ENCODE measurements at places on chromosomes 3 and 15. TPM values are rescaled to one million over a fixed set of nuclear protein-coding genes. Genes with fewer than 3 reads are reported as not detected.

RASGRF1 gene
- 8.5 TPM for total RNA-seq

C3orf20 gene
- total RNA-seq: 0.31 TPM

OR5H6 gene
- total RNA-seq: not detected

ANKUB1 gene
- 0.63 TPM for total RNA-seq

GRK7 gene
- 0.31 TPM for total RNA-seq

CGGBP1 gene
- 163 TPM for total RNA-seq

TTLL13 gene
- total RNA-seq: not detected

GAP43 gene
- total RNA-seq: 167 TPM

DLEC1 gene
- 1.6 TPM for total RNA-seq

PAK2 gene
- 90.1 TPM for total RNA-seq

TRAK1 gene
- total RNA-seq: 62.6 TPM

C3orf22 gene
- total RNA-seq: not detected

NLGN1 gene
- 113 TPM for total RNA-seq

SPINK8 gene
- not detected for total RNA-seq

KNG1 gene
- total RNA-seq: not detected

RNU5B-1 gene
- not detected for total RNA-seq

NR2F2 gene
- 5.6 TPM for total RNA-seq

ST3GAL6 gene
- 25.7 TPM for total RNA-seq

GREM1 gene
- total RNA-seq: 2.8 TPM

VPS18 gene
- total RNA-seq: 26.3 TPM
